ENCODE measurements at places on chromosomes 3 and 15. TPM values are rescaled to one million over a fixed set of nuclear protein-coding genes. Genes with fewer than 3 reads are reported as not detected.

DNA sequence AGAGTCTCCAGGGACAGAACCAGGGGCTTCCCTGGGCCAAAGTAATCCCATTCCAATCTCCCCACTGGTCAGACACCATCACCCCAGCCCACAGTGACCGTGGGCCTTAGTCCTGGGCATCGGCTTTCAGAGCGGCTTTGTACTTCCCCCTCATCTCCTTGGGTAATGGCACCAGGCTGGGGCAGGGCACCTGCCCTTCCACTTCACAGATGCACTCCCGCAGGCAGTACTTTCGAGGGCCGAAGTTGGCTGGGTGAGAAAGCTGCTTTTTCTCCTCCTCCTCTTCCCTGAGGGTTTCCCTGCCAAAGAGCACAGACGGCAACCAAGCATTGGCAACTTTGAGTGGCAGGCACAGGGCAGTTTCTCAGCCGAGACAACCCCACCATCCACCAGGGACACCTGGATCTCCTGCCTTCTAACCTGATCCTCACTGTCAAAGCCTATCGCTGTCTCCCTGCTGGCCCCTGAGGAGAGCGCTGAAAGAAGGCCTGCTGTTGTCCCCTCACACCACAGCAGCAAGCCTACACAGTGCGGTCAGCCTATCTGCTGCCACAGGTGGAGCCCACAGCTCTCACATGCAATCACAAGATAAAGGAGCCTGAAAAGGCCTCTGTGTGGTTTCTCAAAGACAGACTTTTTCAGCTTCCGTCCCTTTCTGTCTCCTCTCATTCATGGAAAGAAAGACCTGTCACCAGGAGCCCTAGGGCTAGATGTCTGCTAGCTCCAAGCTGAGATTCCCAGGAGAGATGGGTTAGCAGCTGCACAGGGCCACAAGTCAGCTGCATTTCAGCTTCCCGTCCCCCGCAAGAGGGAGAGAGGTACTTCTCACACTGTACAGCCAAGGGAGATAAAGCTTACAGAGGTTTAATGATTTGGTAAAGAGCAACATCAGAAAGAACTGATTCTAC, 12.5 kb downstream of the MRPS25 start:
- peaks cover 7% of the 10 kb centered on the region for H3K36me3 ChIP-seq
- no peaks in the 10 kb centered on the region for H3K27me3 ChIP-seq
- H3K27ac ChIP-seq: no peak overlapping the region
- DNase-seq: no peak
- H3K4me1 ChIP-seq: no peaks in the 10 kb centered on the region
- no peak overlapping the region for H3K4me3 ChIP-seq

DNA sequence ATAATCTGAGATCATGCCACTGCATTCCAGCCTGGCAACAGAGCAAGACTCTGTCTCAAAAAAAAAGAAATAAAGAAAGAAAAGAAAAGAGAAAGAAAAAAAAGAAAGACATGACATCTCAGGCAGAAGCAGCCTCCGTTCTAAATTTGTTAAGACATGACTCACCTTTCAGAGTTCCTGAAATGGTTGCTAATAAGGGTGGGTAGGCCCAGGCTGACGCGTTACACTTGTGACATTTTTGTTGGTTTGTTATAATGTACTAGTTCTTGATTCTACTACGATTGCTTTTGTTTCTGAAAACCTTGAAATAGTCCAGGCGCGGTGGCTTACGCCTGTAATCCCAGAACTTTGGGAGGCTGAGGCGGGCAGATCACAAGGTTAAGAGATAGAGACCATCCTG, 21.0 kb downstream of the SLC25A20 start:
- no peaks in the 10 kb centered on the region for H3K27me3 ChIP-seq
- DNase-seq: no peak
- H3K27ac ChIP-seq: no peak overlapping the region
- no peaks in the 10 kb centered on the region for H3K4me1 ChIP-seq
- no peaks in the 10 kb centered on the region for H3K36me3 ChIP-seq

DNA sequence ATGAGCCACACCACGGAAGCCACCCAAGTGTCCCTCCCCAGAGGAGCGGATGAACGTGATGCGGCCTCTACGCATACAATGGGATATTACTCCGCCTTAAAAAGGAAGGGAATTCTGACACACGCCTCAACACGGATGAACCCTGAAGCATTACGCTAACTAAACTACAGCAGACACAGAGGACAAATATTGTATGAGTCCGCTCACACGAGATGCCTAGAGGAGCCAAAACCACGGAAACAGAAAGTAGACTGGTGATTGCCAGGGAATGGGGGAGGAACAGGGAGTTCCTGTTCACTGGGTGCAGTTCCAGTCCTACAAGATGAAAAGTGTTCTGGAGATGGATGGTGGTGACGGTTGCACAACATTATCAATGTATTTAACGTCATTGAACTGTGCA, 32.7 kb downstream of the SRGAP3 start:
- no peaks in the 10 kb centered on the region for H3K36me3 ChIP-seq
- H3K4me3 ChIP-seq: no peak overlapping the region
- no peak overlapping the region for H3K27ac ChIP-seq
- DNase-seq: no peak
- H3K4me1 ChIP-seq: no peaks in the 10 kb centered on the region
- H3K27me3 ChIP-seq: no peaks in the 10 kb centered on the region

DNA sequence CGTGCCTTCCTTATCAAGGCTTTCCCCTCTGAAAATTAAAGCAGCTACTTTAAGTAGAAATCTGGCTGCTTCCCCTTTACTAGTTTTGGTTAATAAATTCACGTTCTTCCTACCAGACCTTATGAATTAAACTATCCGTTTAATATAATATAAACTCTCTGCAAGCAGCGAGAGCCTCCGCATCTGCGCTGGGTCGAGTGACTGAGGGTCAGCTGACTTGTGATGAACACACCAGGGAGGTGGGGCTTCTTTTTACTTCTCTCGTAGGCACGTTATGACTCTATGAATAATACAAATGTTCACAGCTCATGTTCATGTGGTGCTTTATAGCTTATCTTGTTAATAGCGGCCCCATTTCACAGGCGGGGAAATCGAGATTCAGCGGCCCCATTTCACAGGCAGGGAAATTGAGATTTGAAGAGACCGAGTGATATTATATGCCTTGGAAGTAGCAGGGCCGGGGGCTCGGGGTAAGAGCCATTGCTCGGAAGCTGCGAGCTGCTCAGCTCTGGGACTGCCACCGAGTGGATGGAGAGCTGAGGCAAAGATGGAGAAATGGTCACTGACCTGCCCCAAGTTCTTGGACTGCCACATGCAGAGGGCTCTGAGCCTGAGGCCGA, 8.3 kb downstream of the MUC4 start:
- no peak for DNase-seq
- H3K4me3 ChIP-seq: no peak overlapping the region
- no peaks in the 10 kb centered on the region for H3K36me3 ChIP-seq
- peaks cover 38% of the 10 kb centered on the region for H3K4me1 ChIP-seq
- no peaks in the 10 kb centered on the region for H3K27me3 ChIP-seq
- H3K27ac ChIP-seq: no peak overlapping the region

DNA sequence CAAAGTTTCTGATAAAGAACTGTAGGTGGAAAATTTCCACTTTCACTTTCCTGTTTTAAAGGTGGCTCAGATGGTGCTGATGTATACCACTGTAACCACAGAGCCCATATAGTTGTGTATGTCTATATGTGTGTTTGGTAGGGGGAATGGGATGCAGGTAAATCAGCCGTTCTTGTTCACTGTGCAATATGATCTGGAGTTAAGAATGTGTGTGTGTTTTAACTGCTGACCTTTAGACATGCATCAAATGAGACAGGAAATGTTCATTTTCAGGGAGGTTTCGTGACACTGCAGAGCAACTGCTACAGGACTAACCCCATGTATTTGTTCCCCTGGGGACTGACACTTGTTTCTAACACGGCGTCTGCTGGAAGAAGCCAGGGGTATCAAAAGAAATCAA, 180.5 kb downstream of the TAFA4 start:
- no peaks in the 10 kb centered on the region for H3K4me1 ChIP-seq
- no peak overlapping the region for H3K4me3 ChIP-seq
- H3K27me3 ChIP-seq: no peaks in the 10 kb centered on the region
- no peaks in the 10 kb centered on the region for H3K36me3 ChIP-seq
- DNase-seq: no peak

DNA sequence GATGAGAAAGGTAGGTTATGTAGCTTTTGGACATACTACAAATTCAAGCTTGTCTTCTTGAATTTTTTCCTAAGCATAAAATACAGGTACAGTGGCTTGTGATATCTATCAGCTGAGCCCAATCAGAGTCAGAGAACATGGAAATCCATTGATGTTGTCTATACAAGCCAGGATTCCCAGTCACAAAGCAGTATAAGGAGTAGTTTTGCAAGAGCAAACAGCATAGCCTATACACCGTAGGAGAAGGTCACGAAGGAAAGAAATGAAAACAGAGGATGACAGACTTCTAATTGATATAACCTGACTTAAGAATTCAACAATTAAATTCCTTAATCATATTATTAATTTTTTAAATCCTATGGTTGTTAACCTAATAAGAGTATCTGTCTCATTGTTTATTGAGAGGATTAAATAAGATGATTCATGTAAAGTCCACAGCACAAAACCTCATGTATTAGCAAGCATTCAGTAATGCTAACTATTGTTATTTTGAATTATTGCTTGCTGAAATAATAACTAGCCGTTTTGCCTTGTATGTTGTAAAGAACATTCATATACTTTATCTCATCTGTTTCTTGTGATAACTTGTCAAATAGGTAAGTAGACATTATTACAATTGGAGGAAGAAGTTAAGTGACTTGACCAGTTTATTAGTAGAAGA, 276.6 kb upstream of the ZPLD1 start:
- H3K36me3 ChIP-seq: no peaks in the 10 kb centered on the region
- no peak overlapping the region for H3K4me3 ChIP-seq
- DNase-seq: no peak

DNA sequence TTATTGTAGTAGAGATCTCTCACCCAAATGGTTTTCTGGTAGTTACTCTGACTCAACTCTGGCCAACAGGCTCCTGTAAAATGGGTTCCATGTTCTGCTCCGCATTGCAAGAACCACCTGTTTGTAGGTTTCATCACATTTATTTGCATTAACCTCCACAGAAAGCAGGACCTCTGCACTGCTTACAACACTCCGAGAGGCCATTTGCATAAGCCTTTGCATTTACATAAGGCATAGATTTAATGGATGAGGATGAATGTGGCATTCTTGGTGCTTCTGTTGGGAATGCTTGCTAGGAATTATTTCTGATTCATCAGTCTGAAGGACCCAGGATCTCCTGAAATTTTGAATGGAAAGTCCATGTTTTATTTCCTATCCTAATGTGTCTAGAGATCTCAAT, 320.1 kb downstream of the ZNF621 start:
- no peaks in the 10 kb centered on the region for H3K27me3 ChIP-seq
- H3K4me3 ChIP-seq: no peak overlapping the region
- DNase-seq: no peak

DNA sequence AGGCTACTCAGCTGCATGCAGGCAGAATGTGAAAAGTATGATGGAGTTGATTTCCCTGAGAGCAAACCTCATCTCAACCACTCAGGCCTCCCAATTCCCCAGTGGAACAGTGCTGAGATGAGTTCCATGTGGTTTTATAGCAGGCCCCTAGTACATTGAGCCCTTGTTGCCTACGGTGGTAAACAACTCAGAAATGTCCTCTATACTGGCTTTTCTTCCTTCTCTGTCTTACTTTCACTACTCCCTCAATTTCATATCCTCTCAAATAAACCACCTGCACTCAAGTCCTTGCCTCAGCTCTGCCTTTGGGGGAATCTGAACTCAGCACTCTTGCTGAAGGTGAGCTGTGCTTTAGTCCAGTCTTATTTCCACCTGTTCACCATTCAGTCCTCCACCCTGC, 399.9 kb downstream of the PDCD6IP start:
- H3K4me1 ChIP-seq: no peaks in the 10 kb centered on the region
- H3K4me3 ChIP-seq: no peak overlapping the region
- no peaks in the 10 kb centered on the region for H3K36me3 ChIP-seq
- no peak for DNase-seq
- no peak overlapping the region for H3K27ac ChIP-seq

GRCh38 chr3:67896130-67896529, 241.7 kb upstream of the SUCLG2 start:
- H3K36me3 ChIP-seq: no peaks in the 10 kb centered on the region
- H3K4me3 ChIP-seq: no peak overlapping the region
- H3K27me3 ChIP-seq: no peaks in the 10 kb centered on the region
- DNase-seq: no peak
- no peaks in the 10 kb centered on the region for H3K4me1 ChIP-seq

DNA sequence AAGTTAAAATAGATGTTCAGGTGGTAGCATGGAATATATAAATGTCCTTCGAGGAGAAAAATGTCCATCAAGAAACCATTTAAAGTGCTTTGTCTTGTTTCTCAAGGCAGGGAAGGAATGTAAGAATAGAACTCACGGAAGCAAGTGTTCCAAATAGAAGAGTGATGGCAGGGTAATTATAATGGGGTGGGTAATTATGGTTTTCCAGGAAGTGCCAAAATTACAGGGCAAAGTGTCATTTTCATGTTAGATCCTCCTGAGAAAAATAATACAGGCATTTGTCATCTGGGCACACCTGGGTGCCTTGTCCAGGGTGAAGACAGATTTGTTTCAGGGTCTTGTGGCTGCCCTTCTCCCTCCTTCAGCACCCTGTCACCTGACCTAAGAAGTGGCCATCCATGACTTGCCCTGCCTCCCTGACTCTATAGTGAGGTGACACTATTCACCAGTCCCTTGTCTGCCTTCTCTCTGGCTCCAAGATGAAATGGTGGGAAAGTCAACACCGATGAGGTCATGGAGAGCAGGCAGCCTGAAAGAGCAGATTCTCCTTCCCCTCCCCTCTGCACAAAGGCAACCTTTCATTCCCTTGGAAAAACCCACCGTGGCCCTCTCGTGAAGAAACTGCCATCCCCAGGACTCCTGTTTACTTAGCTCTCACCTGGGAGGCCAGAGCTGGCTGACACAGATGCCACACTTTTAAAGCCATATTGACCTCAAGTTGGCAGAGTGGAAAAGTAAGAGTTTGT, 45.1 kb upstream of the AMOTL2 start:
- no peaks in the 10 kb centered on the region for H3K4me1 ChIP-seq
- H3K27ac ChIP-seq: no peak overlapping the region
- no peaks in the 10 kb centered on the region for H3K36me3 ChIP-seq
- no peaks in the 10 kb centered on the region for H3K27me3 ChIP-seq
- DNase-seq: no peak

DNA sequence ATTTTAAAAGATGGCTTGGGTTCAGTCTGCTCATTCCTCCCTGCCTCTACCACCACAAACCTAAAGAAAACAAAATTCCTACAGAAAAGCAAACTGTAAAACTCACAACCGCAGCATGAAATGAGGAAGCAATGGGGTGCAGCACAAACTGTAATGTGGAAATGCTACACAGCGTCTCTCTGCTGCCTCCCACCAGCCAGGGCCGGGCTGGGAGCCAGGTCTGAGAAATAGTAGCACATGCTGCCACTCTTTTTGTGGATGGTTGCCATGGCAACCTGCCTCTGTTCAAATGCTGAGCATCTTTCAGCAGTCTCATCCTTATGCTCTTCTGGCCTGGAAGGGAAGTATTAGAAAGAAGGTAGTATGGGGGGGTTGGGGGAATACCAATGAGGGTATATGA, 55.4 kb downstream of the EOMES start:
- no peaks in the 10 kb centered on the region for H3K27me3 ChIP-seq
- no peak for DNase-seq
- H3K4me1 ChIP-seq: no peaks in the 10 kb centered on the region
- no peak overlapping the region for H3K27ac ChIP-seq
- no peaks in the 10 kb centered on the region for H3K36me3 ChIP-seq
- H3K4me3 ChIP-seq: no peak overlapping the region

The SCG5 gene
- total RNA-seq: 0.37 TPM

The NANOGP8 gene
- not detected for total RNA-seq

The DISP2 gene
- total RNA-seq: 0.05 TPM

The AP3B2 gene
- 0.89 TPM for total RNA-seq

The SIDT1 gene
- 32.8 TPM for total RNA-seq

The MAPK6 gene
- 32.3 TPM for total RNA-seq

The UACA gene
- total RNA-seq: 1.8 TPM
